ENCODE measurements at places on chromosomes 3 and 15. TPM values are rescaled to one million over a fixed set of nuclear protein-coding genes. Genes with fewer than 3 reads are reported as not detected.
A peak's percentile ranks its signal among the peaks of the same experiment; 100 is the strongest.

Gene VGLL3
- total RNA-seq: 0.31 TPM

Gene NIPA2
- total RNA-seq: 174 TPM

Gene ATP1B3
- total RNA-seq: 35.7 TPM

Gene AMOTL2
- 109 TPM for total RNA-seq

Gene CACNA2D3
- not detected for total RNA-seq

Gene ADGRG7
- 0.08 TPM for total RNA-seq

Gene NRROS
- not detected for total RNA-seq

Gene PAK6
- total RNA-seq: 6.4 TPM

Gene LRRC28
- total RNA-seq: 13.4 TPM

Gene BCL2A1
- total RNA-seq: not detected

Gene REC114
- not detected for total RNA-seq

DNA sequence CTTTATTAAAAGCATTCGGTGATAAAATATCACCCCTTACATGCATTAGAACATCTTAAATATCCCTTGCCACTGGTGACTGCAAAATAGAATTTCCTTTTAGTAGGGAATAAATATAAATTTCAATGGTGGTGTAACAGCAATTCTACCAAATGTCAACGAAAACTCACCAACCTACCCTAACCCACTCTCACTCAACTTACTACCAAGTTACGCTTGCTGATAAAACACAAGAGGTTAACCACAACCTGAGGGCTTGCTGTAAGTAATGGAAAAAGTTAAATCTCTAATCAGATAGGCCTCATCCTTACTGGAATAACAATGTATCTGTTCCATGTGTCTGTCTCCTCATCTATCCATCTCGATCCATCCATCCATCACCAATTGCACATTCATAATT lies 274.7 kb downstream of the FOXP1 start:
- no peak for DNase-seq

GRCh38 chr3:278300-279064 lies 81.9 kb downstream of the CHL1 start:
- no peak for DNase-seq

- DNase-seq: peak; percentile 52
These were observed 2.1 kb downstream of the TNK2 start for GRCh38 chr3:195905970-195906864.

DNA sequence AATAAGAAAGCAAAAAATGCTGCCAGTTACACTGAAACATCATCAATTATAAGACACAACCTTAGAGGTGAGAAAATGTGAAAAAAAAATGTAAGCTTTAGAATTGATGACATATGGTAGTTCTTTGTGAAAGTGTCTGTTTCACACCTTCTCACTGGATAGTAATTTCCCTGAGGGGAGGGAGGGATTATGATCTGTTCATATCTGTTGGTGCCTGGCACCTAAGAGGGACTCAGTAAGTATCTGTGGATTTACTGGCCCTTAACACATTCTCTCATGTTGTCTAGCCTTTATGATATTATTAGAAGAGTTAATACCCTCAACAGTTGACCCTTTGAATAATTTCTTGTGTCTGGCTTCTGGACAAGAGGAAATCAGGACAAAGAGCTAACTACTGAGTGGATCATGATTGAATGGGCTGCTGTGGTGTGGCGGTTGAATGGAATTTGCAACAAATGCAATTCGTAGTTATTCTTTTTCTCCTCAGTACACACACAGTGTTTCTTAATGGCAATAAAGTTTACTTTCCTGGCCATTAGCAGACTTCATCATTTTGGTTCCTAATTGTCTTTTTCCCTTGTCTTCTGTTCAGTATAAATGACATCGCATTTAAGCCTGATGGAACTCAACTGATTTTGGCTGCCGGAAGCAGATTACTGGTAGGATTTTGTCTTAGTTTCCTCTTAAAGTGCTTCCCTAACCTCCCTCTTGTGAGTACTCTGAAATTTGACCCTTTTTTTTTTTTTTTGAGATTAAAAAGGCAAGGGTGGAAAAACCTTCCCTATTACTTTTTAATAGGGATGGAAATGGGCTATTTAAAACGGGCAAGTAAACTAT lies 9.5 kb downstream of the IFT122 start:
- no peak for DNase-seq

- no peak for DNase-seq
These were observed 8.9 kb downstream of the PDE8A start for GRCh38 chr15:84990507-84990906.

DNA sequence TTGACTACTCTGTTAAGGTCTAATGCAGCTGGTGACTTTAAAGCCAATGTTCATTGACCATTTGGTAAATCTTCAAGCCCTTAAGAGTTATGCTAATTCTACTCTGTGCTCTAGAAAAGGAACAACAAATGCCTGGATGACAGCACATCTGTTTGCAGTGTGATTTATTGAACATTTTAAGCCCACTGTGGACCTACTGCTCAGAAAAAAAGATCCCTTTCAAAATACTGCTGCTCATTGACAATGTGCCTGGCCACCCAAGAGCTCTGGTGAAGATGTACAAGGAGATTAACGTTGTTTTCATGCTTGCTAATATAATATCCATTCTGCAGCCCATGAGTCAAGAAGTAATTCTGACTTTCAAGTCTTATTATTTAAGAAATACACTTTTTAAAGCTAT lies 110.8 kb downstream of the TBC1D5 start:
- DNase-seq: no peak

DNA sequence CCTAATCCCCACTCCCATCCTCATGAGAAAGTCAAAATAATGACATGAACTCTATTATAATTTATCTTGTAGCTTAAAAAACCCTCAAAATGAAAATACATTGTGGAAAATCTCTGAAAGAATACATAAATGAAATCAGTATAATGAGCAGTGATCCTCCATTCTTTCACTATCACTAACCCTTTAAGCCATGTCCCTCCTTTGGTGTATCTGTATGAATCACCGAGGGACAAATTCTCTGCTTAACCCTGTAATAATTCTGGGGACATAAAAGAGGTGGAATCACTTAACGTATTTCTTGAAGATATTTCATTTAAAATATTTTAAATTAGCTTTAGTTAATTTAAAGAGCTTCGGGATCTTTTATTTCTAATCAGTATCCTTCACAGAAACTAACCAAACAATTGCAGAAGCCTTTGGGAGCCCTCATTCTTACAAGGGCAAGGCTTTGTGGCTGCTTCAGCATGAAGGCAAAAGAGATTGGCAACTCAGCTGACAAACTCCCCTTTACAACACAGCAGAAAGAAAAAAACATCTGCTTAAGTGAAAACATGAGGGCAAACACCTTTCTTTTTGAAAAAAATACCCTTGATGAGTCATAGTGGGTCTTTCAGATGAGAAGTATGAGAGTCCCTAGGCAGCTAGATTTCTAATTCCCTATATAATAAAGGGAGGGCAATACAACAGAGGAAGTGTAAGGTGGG lies 44.0 kb upstream of the ALCAM start:
- no peak for DNase-seq

GRCh38 chr15:74375303-74375693 lies 7.9 kb upstream of the CYP11A1 start:
- DNase-seq: peak; percentile 92

- no peak for DNase-seq
These were observed 797 bp downstream of the MAP3K13 start for GRCh38 chr3:185363662-185364203.

DNA sequence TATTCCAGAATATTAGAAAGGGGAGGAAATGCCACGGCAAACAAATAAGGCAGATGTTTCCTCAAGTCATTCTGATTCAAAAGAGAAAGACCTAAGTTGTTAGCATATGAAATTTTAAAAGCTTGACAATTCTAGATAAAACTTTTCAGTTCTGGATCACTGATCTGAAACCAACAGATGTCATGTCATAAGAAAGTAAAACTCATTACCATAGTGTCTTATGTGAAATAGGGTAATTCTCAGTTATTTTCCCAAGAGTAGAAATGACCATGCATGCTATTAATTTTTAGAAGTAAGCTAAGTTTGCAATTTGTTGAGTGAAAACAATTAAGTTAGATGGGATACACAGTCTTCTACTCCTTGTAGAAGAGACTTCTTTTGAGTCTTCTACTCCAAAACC lies 630.3 kb downstream of the NAALADL2 start:
- DNase-seq: no peak

DNA sequence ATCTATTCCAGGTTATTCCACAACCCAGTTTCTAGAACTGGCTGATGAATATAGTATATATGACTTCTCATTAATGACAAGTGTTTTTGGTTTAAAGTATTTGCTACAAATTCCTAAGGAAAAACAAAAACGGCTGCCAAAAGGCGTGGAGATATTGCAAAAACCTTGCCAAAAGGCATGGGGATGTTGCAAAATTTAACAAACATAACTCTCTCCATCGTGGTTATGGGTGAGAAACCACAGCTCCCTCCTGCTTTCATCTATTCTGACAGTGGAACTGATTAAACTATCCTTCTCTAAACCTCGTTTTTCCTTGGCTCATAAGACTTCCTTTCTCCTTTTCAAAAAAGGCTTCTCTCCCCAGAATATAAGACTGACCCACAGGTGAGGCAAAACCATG lies 342.0 kb upstream of the PDZRN3 start:
- no peak for DNase-seq

- no peak for DNase-seq
These were observed 16.9 kb upstream of the IFT57 start for GRCh38 chr3:108239082-108239481.

DNA sequence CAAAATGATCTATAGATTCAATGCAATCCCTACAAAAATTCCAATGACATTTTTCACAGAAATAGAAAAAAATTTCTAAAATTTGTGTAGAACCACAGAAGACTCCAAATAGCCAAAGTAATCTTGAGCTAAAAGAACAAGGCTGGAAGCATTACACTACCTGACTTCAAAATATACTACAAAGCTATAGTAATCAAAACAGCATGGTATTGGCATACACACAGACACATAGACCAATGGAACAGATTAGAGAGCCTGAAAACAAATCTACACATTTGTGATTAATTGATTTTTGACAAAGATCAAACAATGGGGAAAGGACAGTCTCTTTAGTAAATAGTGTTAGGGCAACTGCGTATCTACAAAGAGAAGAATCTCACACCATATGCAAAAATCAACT lies 45.3 kb upstream of the RYK start:
- DNase-seq: no peak

DNA sequence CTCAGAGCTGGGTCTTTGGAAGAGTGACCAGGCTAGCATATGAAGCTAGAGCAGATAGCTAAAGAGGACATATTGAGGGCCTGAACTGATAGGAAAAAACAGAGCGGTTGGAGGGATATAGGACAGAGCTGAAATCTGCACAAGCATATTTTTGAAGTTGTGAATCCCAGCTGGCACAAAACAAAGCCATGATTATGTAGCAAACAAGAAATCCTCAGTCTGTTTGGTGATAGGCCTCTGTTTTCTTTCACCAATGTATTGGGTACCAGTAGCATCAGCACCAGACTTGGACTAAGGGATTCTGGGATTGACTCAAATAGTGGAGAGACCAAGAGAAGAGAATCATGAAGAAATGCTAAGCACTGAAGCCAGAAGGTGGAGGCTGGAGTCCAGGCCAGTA lies 151.0 kb downstream of the FAM43A start:
- DNase-seq: no peak

DNA sequence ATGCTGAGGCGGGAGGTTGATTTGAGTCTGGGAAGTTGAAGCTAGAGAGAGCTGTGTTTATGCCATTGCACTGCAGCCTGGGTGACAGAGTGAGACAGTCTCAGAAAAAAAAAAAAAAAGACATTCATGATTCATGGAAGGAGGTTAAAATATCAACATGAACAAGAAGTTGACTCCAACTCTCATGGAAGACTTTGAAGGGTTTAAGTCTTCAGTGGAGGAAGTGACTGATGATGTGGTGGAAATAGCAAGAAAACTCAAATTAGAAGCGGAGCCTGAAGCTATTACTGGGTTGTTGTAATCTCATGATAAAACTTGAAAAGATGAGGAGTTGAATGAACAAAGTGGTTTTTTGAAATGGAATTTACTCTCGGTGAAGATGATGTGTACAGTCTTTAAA lies 491.8 kb downstream of the SQOR start:
- DNase-seq: no peak

DNA sequence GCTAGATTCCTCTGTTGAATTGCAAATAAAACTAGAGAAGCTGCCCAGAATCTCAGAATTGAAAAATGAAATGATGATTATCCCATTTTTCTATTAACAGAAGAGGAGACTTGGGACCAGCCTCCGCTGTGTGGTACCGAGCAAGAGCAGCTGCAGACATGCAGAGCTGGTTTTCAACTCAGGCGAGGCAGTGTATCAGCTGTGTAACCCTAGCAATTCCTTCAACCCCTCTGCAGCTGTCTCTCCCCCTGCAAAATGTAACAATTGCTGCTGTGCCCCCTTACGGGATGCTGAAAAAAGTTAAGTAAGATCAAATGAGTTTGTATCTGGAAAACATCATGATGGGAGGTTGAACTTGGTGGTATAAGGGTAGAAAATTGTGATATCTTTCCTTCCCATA lies 98.5 kb upstream of the C3orf80 start:
- DNase-seq: no peak

DNA sequence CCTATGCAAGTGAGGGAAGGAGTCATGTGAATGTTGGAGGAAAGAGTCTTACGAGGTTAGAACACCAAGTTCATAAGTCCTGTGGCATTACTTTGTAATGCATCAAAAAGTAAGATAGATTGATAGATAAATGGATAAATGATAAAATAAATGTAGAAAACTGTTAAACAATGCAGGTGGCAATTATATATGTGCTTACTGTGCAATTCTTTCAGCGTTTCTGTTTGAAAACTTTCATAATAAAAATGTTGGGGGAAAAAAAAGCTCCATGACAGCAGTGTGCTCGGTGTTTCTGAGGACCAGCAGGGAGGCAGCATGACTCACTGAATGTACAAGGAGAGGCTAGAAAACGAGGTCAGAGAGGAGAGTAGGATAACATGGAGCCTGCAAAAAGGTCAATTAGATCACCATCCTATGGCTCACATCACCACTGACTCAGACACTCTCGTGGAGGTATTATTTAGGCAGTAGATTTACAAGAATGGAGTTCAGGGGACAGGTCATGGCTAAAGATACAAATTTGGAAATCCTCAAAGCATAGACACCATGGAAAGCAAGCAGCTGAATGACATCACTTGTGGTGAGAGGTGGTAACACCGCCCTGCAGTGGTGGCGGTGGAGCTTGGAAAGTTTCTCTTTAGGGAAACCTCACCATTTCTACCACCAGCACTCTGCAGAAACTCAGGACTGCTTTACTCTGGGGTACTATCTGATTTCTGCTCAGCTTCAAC lies 219.8 kb downstream of the CTNNB1 start:
- DNase-seq: no peak

Data from HT-29 (cell line).